Stomach (tissue), 19 donors: ENCODE measurements at places on chromosomes 12 and 14.

GRCh38 chr12:68469113-68469512 lies 137.0 kb upstream of the MDM1 start:
- DNase-seq: no peak

GRCh38 chr12:77477907-77478533 lies 352.7 kb upstream of the NAV3 start:
- DNase-seq: no peak

- DNase-seq: no peak
These were observed 123.7 kb upstream of the NTF3 start for GRCh38 chr12:5308216-5308615.

- no peak for DNase-seq
These were observed 7.3 kb downstream of the GNG2 start for GRCh38 chr14:51867741-51868140.

GRCh38 chr14:100740929-100741328 lies 14.2 kb downstream of the DLK1 start:
- DNase-seq: no peak

GRCh38 chr14:68441542-68441941 lies 351.3 kb downstream of the ZFP36L1 start:
- DNase-seq: no peak

GRCh38 chr12:132143336-132144071 lies 615 bp downstream of the DDX51 start:
- DNase-seq: no peak

- DNase-seq: no peak
These were observed 1.2 kb upstream of the SH2B3 start for GRCh38 chr12:111404362-111405148.

GRCh38 chr12:11014234-11014633 lies 8.2 kb downstream of the TAS2R19 start:
- no peak for DNase-seq

DNA sequence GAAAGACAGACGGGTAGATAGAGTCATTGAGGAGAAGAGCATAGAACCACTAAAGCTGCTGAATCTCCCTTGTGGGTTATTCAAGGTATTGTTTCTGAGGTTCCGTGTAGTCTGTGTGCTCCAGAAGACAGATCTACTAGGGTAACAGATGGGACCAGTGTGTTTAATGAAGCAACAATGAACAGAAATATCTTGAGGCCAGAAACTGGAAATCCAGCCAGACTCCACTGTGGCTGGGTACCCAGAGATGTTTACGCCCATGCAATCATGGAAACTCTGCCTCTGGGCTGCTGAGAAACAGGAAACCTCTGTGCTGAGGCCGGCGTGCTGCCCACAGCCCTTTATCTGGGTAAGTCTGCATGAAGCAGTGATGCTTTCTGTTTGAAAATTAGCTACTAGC lies 8.3 kb downstream of the PROX2 start:
- DNase-seq: no peak

- DNase-seq: no peak
These were observed 1061.8 kb upstream of the FLRT2 start for GRCh38 chr14:84468153-84468552.

- no peak for DNase-seq
These were observed 958 bp downstream of the SPATS2 start for GRCh38 chr12:49368240-49368600.
